Right forelimb (tissue), 1 donor: ENCODE measurements at places on chromosomes 4 and X.

DNA sequence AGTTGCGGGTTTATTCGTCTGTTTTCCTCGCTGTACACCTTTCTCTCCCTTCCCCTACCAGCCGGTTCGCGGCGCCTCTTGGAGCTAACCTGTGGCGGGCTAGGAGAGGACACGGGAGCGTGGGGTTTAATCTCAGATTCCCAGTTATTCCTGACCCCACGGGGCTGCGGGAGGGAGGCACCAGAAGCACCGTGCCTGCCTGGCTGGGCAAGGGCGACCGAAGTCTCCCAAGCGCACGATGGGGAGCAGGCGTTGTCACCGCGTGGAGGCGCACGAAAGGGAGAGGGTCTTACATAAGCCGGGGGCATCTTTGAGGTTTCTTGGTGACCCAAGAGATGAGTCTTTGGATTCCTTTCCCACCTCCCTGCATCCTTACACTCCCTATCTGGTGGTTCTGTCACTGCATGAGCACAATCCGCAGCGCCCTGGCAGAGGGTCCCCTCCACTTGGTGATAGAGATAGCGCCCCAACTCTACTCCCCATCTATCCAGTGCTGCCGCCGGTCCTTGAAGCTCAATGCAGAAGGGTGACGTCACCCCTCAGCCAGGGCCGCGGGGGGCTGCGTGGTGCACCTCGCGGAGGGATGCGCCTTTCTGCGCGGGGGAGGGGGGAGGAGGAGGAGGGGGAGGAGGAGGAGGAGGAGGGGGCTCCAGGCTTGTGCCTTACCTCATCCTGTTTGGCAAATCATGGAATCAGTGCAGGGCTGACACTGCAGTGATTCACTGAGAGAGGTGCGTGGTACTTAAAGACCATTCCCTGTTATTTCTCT, 793 bp downstream of the TSPAN7 start:
- DNase-seq = peak; percentile 46

GRCh38 chr4:40099010-40099409, 42.4 kb downstream of the N4BP2 start:
- DNase-seq = no peak

GRCh38 chr4:72606751-72607150, 37.7 kb upstream of the ADAMTS3 start:
- no peak for DNase-seq

GRCh38 chr4:76697129-76697803, 200.7 kb downstream of the SOWAHB start:
- DNase-seq = no peak

- no peak for DNase-seq
Measured at GRCh38 chr4:67236788-67237187, 308.5 kb downstream of the CENPC start.

DNA sequence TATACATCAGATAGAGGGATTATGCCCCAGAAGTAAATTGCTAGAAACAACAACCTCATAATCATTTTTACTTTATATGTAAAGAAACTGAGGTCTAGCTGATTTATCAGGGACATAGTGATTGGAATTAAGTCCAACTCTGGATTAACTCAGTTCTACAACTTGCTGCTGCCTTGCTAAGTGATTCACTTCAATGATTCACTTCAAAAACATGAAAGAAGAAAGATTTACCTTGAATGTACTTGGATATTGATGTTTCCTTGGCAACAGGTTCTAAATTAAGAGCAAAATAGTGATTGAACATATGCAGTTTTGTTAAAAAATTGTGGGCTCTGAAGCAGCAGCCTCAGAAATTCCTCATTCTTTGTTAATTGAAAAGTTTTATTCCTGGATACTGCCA, 99.8 kb upstream of the H2AZ1 start:
- DNase-seq = no peak

GRCh38 chr4:59127743-59128142, 2017.6 kb upstream of the IGFBP7 start:
- DNase-seq = no peak

- peak; percentile 66 for DNase-seq
Measured at GRCh38 chrX:38805432-38806389, 4.5 kb downstream of the MID1IP1 start.

DNA sequence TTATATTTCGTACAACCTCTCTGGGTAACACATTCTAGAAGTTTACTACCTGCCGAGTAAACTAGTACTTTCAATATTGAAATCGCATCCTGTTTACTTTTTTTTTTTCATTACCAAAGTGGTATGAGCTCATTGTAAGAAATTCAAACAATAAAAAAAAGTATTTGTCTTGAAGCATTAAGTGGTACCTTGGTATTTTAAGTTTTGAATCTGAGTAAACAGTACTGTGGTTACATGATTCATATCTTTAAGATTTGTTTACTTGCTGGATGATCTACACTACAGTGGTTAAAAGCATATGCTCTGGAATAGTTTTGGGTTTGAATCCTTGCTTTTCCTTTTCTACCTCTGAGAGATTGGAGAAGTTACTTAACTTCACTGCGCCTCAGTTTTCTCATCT, 3.8 kb upstream of the MMGT1 start:
- DNase-seq = no peak

DNA sequence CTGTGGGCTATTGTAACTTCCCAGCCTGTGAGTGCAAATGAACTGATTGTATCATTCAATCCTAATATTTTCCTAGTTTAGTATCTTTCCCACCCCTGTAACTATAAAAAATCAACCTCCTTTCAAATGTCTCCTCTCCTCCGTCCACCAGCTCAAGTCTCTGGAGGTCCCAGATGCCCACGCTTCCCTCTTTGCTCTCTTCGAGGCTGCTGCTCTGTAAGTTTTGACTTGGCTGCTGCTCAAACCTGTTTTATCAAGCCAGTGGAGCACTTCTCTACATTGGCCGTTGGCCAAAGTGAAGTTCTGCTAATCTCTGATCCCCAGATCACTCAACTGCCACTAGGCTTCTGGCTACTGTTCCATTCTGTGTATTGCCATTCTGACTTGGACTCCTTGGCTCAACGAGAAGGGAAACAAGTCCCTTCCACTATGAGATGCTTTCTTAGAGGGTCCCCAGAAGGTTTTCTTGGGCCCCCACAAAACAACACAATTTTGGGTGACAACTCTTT, 60.7 kb upstream of the RAPGEF2 start:
- no peak for DNase-seq

DNA sequence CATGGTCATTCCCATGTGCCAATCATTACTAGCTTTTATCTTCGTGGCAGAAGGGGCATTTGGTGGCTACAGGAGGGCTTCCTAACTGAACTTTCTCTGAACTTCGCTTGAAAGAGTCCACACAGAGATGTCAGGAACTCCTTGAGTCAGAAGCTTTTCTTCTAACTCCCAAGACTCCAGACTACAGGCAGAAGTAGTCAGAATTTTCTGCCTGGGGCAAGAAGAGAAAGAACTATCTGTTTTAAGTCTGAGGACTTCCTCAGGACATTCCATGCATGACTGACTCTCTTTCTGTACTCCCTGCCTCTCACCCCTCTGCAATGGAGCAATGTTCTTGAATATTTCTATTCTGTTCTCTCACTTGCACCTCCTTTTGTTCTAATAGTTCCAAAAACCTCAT, 170.5 kb upstream of the TBC1D9 start:
- DNase-seq = no peak

DNA sequence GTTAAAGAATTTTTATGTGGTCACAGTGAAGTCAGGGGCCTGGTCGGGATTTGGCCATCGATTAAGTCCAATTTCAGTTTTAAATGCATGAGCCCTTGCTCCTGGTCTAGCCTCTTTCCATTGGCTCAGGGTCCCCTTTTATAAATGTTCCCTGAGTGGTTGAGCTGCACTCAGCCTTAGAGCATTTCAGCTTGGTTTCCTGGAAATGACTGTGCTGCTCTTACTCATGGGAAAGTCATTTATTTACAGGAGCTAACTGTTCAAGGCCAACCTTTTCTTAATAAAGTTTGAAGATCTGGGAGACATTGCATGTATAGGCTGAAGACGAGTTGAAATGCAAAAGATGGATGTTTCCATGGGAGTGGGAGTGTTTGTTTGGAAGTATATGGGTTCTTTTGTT, 98.8 kb upstream of the CLNK start:
- no peak for DNase-seq

GRCh38 chr4:145934434-145935047, 4.1 kb downstream of the ZNF827 start:
- DNase-seq = no peak

DNA sequence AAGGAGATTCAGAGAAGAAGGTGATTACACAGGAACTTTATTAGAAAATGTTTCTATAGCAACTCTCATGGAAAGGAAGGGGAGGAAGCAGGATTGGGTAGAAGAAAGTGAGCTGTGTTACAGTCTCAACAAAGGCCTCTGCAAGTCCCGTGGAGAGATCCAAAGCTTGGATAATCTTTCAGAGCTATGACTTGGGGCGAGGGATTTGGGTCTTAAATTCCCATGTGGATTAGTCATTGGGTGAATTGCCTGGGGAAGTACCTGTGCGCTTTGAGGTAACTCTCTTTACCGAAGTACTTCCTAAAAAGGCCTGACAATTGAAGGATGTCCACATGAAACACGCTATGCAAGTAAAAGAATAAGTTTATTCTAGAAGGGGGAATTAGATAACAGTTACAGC, 133.8 kb upstream of the ANKRD50 start:
- no peak for DNase-seq
